Renal pelvis (tissue), 12 donors: ENCODE measurements at places on chromosomes 11 and 22. TPM values are rescaled to one million over a fixed set of nuclear protein-coding genes. Genes with fewer than 3 reads are reported as not detected.
A peak's percentile ranks its signal among the peaks of the same experiment; 100 is the strongest.

DNA sequence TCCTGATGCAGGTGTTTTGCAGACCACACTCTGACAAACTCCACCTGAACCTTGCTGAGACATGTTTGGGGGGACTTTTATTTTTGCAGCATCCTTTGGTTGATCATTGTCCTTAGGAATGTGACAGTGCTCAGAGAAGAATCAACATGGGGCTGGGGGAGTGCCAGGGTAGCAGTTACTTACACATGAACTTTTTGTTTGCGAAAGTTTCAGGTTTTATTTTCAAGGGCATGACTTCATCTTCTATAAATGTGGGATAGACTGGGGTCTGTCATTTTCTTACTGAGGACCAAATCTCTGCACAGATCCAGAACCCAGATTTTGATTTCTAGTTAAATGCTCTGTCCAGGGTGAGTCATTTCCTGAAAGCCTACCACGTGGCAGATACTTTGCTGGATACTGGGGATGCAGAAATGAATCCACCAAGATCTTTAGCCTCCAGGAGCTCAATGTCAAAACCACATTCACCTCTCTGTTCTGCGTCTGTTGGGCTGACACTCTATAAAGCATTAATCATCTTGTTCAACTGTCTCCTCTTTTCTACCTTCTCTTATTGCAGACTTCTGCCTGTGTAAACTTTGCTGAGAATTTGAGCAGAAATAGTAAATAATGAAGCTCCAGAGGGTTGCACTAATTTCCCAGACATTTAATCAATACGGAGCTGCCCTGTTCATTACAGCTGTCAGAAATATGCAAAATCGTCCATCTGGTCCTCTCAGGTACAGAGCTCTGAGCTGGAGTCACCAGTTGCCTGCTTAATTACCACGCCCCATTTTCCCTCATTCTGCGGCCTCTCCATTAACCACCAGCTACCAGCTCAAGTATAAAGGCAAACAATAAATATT is 387.9 kb downstream of the MIAT start:
- DNase-seq, result peak; percentile 20

The CHST1 gene
- 10.9 TPM for polyA plus RNA-seq

The P2RY6 gene
- polyA plus RNA-seq, result 1.2 TPM

DNA sequence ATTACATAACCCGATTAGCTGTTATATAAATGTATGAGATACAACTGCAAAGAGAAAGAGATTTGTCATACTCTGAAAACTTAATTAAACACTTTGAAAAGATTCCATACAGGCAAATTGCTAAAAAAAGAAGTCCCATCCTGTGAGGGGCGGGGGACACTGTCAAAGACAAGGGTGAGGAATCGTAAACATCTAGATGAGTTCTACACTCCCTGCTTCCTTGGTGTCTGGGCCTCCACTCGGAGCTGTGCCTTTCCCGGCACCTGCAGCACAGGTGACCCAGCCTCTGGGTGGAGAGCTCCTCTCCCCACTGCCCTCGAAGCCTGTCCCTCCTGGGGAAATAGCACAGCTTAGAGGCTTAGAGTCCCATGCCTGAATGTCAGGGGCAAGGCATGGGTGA is 69.2 kb upstream of the CRYBB3 start:
- DNase-seq, result no peak

GRCh38 chr11:15119826-15120225 is 5.1 kb downstream of the INSC start:
- DNase-seq, result no peak

DNA sequence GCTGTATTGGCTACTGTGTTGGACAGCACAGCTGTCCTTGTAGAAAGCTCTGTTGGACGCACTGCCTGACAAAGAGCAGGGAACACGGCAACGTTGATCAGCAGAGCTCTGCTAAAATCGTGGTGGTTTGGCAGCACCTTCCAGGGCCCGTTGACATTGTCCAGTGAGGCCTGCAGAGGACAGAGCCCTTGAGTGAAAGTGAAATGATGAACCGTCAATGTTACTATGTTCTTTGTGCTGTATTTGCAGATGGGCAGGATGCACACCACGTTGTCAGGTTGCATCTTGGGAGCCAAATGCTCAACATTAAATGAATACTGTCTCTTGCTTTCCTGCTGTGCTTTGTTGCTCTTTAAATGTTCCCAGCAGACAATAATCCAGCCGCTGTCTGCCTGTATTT is 69.7 kb downstream of the NELL1 start:
- no peak for DNase-seq

The LDHAL6A gene
- 1.5 TPM for polyA plus RNA-seq

DNA sequence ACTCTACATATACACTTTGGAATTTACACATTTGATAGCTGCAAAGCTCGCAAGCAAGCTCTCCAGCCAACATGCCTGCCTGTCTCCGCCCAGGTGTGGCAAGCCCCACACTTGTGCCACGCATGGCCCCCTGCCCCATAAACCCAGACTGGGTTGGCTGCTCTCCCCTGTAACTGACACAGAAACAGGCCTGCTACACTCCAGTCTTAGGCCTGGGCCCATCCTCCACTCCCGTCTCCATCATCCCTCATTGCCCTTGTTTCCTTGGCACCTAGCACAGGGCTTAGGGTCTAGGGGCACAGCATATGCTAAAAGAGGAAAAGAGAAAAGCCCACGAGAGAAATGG is 41.4 kb downstream of the PACSIN2 start:
- no peak for DNase-seq

The OR2AG2 gene
- polyA plus RNA-seq, result not detected

- no peak for DNase-seq
These were observed 34.4 kb downstream of the HIRA start for GRCh38 chr22:19396934-19397733.

The GSTT2 gene
- polyA plus RNA-seq, result 1.9 TPM

DNA sequence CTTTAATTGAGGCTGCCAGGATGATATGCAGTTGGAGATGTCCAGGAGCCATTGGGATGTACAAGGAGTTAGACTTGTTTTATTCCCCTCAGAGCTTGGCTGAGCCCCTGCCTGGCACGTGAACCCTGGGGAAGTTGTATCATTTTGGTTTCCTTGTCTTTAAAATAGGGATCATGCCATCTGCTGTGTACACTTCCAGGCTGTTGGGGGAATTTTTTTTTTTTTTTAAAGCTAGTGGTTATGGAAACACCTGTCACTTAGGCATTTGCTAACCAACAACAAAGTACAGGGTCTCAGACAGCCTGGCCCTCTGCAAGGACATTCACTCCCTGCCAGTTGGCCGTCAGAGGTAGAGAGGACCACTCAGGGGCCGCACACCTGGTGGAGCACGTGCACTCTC is 8.5 kb upstream of the RAB1B start:
- DNase-seq, result no peak

- DNase-seq, result no peak
These were observed 95.6 kb downstream of the AMBRA1 start for GRCh38 chr11:46498179-46498578.
